Esophagus squamous epithelium (tissue), 5 donors: ENCODE measurements at places on chromosomes 1 and 21.

GRCh38 chr1:161351482-161351881 is 16.2 kb downstream of the CFAP126 start:
- no peak for DNase-seq

DNA sequence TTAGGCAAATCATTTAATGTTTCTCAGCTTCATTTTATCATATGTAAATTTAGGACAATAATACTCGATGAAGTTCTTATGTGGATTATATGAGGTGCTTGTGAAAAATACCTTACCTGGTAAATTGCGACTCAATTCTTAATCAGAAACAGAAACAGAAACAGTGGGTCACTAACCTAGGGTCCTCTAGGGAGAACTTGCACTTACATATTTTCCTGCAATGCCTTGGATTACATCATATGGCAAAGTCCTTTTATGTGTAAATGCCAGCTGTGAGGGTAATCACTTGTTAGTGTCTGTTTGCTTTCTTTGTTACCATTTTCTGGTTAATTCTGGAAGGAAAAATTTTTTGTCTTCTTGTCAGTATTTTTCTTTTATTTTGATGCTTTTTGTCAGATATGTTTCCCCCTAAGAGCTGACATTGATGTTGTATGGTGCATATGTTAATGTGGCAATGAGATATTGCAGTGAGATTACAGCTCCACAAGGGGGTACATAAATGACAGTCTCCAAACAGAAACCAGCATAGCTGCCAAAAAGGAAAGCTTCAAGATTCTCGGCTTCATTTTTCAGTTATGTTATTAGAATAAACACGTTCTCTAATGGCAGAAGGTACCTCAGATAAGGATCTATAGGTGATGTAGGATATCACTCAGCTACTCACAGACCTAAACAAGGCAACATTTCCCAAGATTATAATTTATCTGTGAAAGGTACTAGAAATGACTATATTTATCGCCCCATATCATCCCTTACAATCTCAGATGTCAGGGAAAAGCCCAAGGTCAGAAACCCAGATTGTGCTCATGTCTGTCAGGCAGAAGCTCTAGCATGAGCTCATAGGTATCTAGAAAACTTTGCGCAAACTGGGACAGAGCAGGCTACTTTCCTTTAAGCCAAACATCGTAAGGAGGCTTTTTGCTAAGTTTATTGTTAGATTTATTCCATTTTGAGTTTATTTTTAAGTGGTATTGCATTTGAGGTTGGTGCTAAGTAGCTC is 119.9 kb downstream of the FASLG start:
- no peak for DNase-seq

DNA sequence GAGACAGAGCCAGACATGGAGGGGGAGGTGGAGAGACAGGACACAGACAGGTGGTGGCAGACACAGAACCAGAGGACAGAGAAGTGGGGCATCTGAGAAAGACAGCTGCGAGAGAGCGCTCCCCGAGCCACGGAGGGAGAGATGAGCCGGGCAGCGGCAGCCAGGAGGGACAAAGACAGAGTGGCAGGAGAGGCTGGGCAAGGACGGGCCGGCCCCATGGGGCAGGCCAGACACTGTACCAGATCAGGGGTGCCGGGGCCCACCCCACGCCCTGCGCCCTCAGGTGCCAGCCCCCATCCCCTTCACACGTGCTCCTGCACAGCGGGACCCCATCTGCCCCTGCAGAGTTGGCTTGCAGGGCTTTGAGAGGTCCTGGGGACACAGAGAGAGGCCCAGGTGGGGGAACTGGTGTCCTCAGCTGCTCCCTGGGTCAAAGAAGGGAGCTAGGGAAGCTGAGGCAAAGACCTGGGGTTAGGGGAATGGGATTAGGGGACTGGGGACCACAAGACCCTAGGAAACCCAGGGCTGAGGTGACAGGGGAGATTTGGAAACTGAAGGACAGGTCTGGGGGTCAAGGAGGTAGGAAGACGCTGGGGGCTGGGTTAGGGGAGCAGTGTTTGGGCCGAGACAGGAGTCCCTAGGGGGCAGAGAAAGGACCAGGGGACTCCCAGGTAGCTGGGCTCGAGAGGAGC is 643 bp downstream of the FNDC5 start:
- no peak for DNase-seq

- no peak for DNase-seq
Observed at GRCh38 chr1:220119043-220119512, 25.1 kb downstream of the IARS2 start.

GRCh38 chr1:230814949-230815692 is 53.2 kb downstream of the C1orf198 start:
- DNase-seq: no peak

GRCh38 chr1:155871390-155871789 is 12.0 kb downstream of the SYT11 start:
- no peak for DNase-seq
